NCI-H1930 (cell line): ENCODE measurements at places on chromosomes 5 and 9.

GRCh38 chr9:19163631-19164030 is 36.3 kb upstream of the PLIN2 start:
- DNase-seq = no peak

DNA sequence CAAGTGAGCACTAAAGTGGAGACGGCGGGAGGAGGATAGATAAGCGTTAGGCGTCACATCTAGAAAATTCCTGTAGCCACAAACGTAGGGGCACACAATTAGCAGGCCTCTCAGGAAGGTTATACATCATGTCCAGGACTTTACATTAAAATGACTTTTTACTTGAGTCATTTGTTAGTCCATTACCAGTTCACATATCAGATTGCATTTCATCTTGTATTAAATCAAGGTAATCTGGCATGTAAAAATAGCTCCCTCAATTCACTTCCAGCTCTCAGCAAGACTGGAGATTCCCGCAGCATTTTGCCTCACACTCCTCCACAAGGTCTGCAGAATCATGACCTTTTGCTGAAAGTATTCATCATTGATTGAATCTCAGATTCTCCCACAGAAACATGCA is 118.8 kb downstream of the PRDM6 start:
- DNase-seq = no peak

GRCh38 chr5:17261075-17261474 is 43.6 kb downstream of the BASP1 start:
- no peak for DNase-seq

DNA sequence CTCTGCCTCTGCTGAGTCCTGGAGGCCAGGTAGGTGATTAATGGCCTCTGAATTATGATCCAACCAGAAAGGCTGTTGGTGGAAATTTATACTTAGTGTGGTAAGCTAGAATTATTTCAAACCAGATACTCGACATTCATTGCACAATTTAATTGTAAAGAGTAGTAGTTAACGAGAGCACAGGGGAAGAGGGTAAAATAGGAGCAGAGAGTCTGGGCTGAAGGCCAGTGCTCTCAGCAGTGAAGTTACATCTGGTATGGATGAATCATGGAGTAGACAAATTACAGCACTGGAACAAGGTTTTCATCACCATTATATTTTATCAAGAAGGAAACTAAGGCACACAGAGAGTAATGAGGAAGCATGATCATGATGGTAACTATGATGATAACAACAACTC is 92.5 kb downstream of the TLR4 start:
- no peak for DNase-seq

DNA sequence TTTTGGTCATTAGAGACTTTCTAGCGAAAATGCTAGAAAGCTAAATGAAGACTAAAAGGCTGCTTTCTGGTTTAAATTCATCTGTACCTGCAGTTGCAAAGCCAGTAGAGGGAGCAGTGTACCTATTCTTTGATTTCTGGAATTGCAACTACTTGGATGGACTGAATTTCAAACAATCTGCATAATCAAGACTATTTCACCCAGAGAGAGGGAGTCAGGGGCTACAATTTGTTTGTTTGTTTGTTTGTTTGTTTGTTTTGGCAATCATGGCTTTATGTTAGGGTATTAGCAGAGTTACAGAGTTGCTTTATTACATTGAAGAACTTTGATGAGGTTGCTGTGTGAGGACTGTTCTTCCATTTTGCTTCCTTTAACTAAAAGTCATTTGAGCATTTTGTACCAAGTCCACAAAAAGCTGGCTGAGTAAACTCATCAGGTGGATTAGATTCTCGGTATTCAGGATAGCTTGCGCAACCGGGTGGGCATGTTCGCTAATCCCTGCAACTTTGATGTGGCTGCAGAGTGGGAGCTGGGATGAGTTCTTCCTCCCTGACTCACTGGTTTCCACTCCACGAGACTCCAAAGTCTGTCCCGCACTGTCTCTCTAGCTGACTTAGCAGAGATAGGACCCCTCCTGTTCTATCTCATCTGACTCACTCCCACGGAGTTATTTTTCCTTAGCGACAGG is 80.0 kb upstream of the TUT7 start:
- DNase-seq = peak; percentile 26

DNA sequence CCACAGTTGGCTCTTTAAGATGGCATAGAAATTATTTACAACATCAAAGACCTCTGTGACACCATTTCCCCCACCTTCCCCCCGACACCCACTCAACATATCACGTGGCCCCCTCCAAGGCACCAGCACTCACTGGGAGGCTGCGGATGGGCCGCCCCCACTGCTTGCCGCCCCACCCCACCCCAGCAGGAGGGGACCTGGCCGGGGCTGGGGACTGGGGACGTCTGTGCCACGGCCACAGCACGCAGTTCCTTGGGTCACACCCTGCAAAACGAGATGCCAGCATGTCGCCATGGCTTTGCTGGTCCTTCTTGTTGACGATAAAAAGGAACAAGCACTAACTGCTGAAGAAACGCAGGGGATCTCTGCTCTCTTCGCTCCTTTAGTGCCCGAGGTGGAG is 257.4 kb upstream of the NFIL3 start:
- DNase-seq = no peak

DNA sequence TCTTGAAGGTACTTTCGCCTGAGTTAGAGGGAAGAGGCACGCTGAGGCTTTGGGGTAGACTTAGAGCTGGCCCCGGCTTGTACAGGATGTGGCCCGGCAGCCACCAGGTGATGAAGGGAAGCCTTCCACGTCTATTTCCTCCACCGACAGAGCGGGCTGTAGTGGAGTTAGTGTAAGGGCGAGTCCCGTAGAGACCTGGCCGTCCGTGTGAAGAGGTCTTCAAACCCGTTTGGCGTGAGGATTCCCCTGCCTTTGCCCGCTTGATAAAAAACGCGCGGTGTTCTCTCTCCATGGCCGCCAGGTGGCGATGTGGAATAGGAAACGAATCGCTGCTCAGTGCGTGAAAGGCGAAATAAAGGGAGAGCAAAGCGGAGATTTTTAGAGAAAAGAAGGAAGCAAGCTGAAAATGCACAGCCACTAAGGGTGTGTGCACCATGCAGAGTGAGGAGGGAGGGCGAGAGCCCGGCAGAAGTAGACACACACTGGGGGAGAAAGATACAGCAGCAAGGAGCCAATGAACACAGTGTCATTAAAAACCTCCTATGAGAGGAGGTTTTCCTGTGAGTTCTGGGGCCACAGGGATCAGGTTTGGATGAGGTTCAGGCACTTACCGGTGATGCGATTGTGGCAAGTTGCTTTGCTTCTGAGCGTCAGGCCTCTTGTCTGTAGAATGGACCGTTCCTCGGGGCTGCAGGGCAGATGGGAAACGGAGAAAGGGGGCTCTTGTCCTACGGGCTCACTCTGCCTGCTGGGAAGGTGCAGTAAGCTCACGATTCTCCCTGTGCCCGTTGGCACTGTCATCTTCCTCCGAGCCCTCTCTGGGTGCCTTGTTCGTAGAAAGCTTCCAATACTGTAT is 34.2 kb downstream of the STC2 start:
- peak; percentile 54 for DNase-seq

DNA sequence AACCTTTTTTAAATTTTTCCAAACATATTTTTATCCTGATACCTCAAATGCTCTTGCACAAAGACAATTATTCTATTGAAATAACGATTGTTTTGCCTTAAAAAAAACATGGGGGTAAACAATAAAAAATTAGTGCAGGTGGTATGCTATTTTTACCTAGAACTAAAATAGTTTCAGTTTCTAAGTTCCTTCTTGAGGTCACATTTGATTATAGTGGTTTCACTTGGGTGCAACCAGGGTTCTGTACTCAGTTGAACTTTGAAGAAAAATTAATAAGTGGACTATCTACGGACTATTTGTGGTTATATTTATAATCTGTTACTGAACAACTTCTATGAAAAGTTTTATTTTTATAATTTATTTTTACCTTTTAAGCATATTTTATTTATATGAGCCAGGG is 387.1 kb upstream of the IZUMO3 start:
- DNase-seq = no peak

DNA sequence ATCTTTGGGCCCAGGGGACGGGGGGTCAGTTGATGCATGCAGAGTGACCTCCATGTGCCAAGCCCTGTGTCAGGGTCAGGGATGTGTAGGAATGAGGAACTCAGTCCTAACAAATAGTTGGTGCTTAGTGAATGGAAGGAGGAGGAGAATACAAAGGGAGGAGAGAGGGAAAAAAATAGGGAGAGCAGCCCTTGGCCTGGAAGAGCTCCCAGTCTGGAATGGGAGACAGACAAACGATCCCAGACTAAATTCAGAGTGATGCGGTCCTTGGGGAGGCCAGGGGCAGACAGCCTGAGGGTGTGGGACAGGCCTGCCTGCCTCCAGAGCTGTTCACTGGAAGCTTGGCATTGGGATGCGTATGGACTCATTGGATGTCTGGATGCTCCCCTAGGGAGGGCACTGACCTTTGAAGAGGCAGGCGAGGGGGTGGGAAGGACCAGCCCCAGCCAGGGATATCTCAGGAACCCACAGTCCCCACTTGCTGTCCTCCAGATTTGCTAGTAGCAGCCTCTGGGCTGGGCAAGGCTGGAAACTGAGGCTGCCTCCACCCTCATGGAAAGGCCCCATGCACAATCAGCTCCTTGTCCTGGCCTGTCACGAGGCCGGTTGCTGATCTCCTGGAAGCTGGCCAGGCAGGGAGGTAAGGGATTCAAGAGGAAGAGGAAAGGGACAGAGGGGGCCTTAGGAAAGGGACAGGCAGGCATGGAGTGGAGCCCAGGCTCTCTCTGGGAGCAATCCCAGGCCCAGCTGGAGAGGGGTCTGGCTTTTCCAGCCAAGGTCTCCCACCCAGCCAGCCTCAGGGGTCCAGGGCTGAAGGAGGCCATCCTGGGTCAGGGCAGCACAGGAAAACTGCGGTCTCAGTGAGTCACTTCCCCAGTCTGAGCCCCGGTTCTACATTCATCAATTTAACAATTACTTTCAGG is 69.0 kb upstream of the GGTA1 start:
- no peak for DNase-seq

DNA sequence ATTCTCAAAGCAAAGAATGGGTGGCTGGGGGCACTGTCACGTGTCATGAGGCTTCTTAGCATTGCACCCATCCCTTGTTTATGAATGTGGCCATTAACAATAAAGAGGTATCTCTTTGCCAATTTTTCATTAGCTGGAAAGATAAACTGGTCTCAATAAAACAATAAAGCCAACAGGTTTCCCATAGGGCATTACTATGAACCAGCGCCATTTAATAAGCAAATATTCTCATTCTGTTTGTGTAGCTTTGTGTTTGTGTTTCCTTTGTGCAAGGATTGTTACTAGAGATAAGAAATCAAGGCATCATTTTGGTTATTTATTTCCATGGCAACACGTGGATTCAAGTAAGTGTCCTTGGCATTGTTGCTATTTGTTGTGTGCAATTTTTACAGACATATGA is 37.6 kb upstream of the CAST start:
- peak; percentile 68 for DNase-seq

- DNase-seq = no peak
Measured at GRCh38 chr5:55371145-55371544, 63.4 kb downstream of the MTREX start.

DNA sequence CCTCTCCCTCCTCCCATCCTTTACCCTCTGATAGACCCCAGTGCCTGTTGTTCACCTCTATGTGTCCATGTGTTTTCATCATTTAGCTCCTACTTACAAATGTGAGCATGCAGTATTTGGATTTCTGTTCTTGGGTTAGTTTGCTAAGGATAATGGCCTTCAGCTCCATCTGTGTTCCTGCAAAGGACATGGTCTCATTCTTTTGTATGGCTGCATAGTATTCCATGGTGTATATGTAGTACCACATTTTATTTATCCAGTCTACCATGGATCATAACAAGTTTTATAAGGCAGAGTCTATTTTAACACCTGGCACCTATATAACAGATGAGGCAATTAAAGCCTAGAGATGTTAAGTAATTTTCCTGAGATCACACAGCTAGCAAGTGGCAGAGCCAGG is 7.4 kb downstream of the YTHDC2 start:
- DNase-seq = no peak

- no peak for DNase-seq
Measured at GRCh38 chr5:175854231-175855040, 16.9 kb upstream of the CPLX2 start.

DNA sequence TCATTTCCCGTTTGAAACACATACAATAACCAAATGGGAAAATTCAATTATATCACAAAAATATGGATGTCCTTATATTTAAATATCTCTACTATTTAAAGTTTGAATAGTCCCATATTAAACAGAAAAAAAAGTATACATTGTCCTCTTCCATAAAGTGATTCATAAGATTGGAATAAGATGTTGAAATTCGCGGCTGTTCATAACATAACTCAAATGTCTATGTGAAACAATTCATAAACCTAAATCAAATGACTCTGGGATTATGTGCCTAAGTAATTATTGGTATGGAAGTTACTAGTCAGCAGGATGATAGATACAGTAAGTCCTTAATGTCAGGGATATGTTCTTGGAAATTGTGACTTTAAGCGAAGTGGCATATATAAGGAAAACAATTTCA is 3.9 kb upstream of the EFNA5 start:
- no peak for DNase-seq

DNA sequence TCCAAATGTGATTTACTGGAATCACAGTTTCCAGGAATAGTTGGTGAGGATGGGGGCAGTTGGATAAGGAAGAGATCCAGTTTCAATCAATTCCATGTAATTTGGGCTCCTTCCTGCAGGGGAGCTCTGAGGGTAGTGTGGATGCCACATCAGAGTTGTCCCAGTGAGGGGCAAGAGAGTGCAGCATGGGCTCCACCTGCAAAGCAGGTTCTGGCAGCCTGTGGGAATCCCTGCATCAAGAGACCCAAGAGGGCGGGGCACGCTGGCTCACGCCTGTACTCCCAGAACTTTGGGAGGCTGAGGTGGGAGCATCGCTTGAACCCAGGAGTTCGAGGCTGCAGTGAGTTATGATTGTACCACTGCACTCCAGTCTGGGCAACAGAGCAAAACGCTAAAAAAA is 188.5 kb downstream of the CACNA1B start:
- no peak for DNase-seq

- DNase-seq = no peak
Measured at GRCh38 chr9:22622815-22623214, 176.2 kb downstream of the DMRTA1 start.

DNA sequence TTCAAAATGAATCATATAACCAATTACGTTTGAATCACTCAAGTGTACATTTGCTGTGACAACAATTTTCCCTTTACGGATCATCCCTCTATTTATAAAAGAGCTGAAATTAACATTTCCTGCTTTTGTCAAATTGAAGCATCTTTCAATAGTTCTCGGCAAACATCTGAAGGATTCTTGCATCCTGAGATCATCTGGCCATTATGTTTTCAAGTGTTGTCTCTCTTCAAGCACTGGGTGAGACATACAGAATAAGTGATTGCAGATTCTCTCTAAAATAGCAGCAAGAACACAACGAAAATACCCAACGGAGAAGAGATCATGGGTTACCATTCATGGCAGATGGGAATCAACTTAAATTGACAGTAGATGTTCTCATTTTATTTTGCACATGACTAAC is 283.4 kb upstream of the GRAMD2B start:
- no peak for DNase-seq

GRCh38 chr5:90921418-90921973 is 362.9 kb downstream of the ADGRV1 start:
- no peak for DNase-seq

- no peak for DNase-seq
Measured at GRCh38 chr9:88933607-88934379, 57.5 kb upstream of the S1PR3 start.

- DNase-seq = no peak
Measured at GRCh38 chr5:140791089-140791488, 3.6 kb upstream of the PCDHA2 start.
